ENCODE measurements at places on chromosomes 5 and 9.
A peak's percentile ranks its signal among the peaks of the same experiment; 100 is the strongest.

- peak; percentile 35 for DNase-seq
These were observed 85.1 kb upstream of the RAI14 start for GRCh38 chr5:34570721-34571676.

- no peak for DNase-seq
These were observed 11.6 kb downstream of the ALAD start for GRCh38 chr9:113389451-113389850.

GRCh38 chr5:1672396-1672795 lies 127.2 kb downstream of the MRPL36 start:
- DNase-seq = no peak

DNA sequence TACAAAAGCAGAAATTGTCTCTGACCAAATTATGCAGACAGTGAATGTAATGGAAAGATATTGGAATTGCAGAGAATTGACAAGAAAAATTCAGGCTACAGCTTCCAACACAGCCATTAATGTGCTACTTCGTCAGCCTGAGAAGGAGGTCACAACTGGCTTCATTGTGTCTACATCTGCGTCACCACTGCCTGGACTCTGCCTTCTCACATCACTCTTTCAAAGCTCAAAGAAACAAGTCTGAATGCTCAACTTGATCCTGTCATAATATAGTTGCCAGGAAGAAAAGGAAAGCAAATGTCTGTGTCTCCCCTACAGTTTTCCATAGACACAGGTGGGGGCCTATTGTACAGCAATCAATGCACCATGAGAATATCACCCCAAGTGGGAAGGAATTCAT lies 806.5 kb upstream of the CDH10 start:
- no peak for DNase-seq

- no peak for DNase-seq
These were observed 377.4 kb downstream of the PDE4D start for GRCh38 chr5:59516161-59516560.

- DNase-seq = peak; percentile 48
These were observed 310.5 kb downstream of the DMAC1 start for GRCh38 chr9:7489036-7489435.

DNA sequence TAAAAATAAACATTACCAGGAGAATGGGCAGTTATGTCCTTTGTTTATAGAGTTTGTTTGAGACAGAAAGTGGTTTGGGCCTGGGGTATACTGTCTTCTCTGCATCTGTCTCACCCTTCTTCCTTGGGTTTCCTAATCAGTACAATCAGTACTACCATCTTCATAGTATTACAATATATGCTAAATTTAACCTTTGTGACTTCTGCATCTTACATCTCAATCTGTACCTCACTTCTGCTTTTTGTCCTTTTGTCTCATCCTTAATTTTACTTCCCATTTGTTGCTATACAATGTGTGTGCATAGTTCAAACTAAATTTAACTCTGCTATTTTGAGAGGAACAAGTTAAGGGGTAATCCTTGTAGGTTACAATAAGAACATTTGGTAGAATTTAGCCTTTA lies 19.6 kb downstream of the FBXO38 start:
- no peak for DNase-seq

- no peak for DNase-seq
These were observed 893.3 kb downstream of the PTPRD start for GRCh38 chr9:9719373-9720112.

DNA sequence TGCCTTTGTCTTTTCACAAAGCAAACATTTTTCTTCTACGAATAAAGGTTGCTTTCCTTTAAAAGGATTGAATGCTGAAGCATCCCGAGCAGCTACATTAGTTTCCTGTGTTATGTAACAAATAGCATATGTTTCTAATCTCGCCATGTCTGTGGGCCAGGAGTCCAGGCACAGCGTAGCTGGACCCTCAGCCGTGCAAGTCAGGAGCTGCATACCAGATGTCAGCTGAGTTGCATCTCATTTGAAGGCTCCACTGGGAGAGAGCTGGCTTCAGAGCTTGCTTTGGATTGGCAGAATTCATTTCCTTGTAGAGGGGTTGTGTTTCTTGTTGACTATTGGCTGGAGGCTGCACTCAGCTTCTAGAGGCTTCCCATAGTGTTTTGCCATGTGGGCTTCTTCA lies 16.0 kb upstream of the GOLPH3 start:
- DNase-seq = peak; percentile 89

- no peak for DNase-seq
These were observed 158.6 kb upstream of the SHB start for GRCh38 chr9:38227656-38228055.

DNA sequence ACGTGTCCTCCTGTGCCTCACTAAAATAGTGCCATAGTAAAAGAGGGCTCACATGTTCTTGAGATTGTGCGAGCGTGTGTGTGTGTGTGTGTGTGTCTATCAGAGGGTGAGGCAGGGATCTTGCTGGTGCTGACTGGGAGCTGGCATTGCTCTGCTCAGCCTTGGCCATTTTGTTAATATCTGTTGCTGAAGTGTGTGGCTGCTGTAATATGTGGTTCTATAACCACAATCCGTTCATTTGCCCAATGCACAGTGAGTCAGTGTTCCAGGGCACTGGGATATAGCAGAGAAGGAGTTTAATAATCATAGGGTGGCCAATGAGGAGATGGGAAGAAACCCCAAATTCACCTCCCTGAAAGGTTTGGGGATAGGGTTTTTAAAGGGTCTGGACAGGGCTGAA lies 61.3 kb downstream of the RASGRF2 start:
- DNase-seq = no peak

- DNase-seq = no peak
These were observed 436.2 kb downstream of the SH3GL2 start for GRCh38 chr9:18015116-18015515.

- no peak for DNase-seq
These were observed 82.6 kb upstream of the COL5A1 start for GRCh38 chr9:134559013-134559412.

GRCh38 chr9:34049630-34050384 lies 1.1 kb upstream of the UBAP2 start:
- DNase-seq = no peak

GRCh38 chr5:50702615-50703366 lies 36.4 kb downstream of the PARP8 start:
- DNase-seq = no peak

DNA sequence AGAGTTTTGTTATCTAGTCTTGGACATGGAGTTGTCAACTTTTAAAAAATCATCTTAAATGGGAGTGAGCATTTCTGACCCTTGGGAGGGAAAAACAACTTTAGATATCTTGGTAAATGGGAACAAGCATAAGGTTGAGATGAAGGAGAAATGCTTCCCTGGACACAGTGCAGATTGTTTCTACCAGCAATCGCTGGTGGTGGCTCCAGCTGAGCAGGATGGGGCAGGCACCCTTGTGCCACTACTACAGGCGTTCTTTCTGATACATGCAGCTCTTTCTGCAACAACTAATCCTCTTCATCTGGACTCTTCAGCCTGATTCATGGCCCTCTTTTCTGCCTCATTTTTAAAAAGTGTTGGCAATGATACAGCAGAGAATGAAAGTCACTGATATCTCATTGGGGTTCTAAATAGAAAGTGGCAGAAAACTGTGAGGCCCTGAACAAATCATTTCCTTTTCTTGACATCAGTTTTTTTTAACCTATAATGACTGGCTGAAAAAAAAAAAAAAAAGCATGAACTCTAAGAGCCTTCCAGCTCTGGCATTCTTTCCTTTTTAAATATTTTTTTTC lies 409.4 kb upstream of the PTGER4 start:
- no peak for DNase-seq

DNA sequence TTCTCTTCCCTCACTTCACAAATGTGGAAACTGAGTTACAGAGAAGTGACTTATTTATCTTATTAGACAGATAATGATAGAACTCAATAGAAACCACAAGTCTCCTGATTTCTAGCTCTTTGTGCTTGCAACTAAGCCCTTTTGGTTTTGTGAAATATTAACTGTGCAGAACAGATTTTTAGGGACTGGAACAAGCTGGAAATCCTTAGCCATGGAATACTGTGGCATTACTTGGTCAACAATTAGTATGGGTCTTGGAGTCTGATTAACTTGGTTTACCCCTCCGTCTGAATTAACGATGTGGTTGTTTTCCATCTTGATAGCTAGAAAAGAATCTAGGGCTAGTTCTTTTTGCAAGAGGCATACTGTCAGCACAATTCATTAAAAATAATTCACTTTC lies 584 bp upstream of the KLF9 start:
- DNase-seq = no peak

DNA sequence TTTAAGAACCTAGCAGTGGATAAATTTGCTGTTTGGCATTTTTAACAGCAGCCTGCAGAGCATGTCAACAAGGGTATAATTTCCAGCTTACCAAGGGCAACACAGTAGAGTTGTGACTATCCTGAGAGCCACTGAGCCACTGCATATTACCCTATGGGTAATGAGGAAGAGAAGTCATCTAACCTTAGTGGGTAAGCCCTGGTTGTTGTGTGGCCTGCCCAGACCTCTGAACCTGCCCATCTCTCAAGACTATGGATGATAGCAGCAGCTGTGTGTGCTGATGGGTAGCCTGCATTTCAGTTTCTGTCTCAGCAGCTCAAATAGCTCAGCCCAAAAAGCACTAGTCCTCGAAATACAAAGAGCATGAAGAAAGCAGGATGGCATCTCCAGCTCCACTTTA lies 56.1 kb upstream of the PIP5K1B start:
- no peak for DNase-seq

GRCh38 chr9:116394894-116395698 lies 241.5 kb downstream of the PAPPA start:
- no peak for DNase-seq
